ENCODE measurements at places on chromosomes 6 and 20.

GRCh38 chr20:11912659-11913415 is 4.9 kb upstream of the BTBD3 start:
- no peak for DNase-seq

DNA sequence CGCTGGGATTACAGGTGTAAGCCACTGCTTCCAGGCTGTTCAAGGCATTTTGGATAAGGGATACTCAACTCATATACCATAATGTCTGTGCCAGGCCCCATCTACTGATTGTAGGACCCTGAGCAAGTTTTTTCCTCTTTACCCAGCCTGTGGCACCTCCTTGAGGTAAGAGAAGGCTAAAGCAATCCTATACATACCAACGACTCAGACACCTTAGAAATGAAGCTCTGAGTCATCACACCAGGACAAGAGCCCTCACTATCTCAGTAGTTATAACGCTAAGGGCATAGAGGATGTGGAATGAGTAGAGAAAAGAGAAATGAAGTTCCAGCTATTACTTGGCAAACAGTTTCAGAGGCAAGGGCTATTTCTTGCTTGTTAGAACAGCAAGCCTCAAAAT is 16.9 kb downstream of the NDRG3 start:
- no peak for DNase-seq

GRCh38 chr20:54464003-54464402 is 11.4 kb upstream of the DOK5 start:
- no peak for DNase-seq

DNA sequence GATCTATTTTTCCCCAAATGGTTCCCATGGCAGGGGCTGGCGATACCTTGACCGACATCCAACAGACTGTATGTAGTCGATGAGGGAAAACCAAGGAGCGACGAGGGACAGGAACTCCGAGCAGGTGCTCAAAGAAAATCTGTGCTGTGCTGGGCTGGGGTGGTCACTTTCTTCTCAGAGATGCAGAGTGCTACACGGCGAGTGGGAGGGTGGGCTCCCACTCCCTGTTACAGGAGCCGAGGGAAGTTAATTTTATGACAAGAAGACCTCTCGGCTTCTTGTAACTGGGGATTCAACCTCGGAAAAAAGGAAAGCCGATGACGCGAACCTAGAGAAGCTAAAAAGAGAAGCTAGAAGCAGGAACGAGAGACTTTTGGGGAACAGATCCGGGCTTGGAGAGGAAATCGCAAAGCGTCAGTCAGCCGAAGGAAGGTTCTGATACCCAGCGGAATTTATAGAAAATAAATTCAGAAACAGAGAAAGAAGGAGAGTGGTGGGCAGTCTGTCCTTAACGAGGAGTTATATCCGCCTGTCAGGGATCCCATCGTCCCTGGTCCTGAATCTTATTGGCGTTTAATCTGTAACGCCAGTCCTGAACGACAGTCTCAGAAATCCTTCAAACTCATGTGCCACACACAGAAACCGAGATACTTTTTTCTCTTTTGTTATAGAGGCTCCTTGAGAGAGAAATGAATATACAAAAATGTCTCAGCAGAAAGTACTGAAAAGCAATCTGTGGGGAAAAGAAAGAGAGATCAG is 84.6 kb upstream of the ZNF322 start:
- DNase-seq, result peak; percentile 60
